ENCODE measurements at places on chromosomes 7 and 10.

- DNase-seq = no peak
These were observed 258.2 kb downstream of the USP6NL start for GRCh38 chr10:11353006-11353896.

DNA sequence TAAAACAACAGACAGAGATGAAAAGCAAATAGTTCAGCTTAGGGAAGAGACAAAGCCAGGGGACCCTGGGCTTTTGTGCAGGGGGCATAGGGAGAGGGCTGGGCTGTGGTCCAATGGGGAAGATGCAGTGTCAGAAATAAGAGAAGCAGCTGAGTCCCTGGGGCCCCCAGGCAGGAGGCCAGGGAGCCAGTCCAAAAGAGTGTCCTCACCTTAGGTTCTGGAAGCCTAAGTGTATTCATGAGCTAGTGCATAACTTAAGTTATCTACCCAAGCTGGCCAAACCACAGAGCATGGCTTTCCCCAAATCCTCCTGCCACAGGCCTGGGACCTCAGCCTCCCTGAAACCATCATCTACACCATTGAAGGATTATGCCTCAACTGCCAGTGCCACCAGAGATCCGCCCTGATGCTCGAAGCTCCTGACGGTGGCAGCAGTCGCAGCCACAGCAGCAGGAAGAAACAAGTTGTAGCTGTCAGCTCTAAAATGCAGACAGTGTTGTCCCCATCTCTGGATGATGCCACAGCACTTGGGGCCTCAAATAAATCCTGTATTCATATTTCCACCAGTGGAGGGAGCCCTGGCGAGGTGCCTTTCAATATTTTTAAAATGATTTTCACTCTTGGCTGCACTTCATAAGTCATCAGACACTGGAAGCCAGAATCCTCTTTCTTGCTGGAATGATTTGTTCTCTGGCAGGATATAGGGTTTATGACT lies 574.6 kb downstream of the GRID1 start:
- DNase-seq = no peak

DNA sequence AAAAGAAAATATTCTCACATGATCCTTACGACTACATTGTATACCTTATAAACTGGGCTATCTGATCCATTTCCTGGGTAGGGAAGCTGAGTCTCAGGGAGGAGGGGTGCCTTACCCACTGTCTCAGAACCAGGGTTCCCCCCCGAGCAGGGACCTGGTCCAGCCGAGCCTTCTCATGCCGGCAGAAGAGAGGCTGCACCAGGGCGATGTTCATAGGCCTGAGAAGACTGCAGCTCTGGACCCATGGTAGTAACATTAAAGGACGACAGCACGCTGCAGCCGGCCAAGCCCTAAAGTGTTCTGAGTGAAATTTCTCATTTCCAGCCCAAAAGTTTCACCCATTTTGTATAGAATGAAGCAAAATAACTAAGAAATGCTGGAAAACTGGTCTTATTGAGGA lies 163.0 kb upstream of the TNS3 start:
- DNase-seq = no peak

DNA sequence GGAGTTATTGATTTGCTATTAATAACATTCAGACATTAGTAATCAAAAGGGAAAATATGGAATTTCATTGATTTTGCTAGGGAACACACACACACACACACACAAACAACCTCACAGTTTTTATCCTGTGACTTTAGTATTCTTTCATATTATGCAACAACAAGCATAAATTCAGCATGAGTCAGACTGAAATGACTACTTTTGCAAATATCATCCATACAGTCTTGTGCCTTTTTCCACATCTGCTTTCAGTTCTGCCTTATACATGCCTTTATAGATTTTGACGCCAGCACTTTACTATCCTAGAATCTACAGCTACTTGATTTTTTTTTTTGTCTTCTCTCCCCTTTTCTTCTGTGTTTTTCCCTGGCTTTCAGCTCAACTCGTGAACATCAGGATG lies 975.8 kb upstream of the LRRTM3 start:
- no peak for DNase-seq

DNA sequence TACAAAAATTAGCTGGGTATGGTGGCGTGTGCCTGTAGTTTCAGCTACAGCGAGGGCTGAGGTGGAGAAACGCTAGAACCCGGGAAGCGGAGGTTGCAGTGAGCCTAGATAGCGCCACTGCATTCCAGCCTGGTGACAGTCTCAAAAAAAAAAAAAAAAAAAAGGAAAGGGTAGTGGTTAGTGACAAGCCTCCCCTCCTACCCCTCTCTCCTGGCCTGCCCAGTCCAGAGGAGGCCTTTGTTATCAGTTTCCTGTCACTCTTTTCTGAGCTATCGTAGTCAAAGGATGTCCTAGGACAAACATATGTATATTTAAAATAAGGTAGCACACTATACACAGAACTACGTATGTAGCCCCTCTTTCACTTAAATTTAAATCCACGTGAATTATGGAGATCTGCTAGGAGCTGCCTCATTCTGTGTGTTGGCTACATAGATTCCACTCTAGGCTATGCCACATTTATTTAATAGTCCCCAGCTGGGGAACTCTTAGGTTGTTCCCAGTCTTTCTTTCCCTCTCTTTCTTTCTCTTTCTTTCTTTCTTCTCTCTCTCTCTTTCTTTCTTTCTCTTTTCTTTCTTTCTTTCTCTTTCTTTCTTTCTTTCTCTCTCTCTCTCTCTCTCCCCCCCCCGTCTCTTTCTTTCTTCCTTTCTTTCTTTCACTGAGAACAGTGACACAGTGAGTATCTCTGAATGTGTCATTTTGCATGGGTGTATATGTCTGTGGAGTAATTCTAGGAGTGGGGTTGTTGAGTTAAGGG lies 3.9 kb downstream of the TSPAN15 start:
- DNase-seq = no peak

DNA sequence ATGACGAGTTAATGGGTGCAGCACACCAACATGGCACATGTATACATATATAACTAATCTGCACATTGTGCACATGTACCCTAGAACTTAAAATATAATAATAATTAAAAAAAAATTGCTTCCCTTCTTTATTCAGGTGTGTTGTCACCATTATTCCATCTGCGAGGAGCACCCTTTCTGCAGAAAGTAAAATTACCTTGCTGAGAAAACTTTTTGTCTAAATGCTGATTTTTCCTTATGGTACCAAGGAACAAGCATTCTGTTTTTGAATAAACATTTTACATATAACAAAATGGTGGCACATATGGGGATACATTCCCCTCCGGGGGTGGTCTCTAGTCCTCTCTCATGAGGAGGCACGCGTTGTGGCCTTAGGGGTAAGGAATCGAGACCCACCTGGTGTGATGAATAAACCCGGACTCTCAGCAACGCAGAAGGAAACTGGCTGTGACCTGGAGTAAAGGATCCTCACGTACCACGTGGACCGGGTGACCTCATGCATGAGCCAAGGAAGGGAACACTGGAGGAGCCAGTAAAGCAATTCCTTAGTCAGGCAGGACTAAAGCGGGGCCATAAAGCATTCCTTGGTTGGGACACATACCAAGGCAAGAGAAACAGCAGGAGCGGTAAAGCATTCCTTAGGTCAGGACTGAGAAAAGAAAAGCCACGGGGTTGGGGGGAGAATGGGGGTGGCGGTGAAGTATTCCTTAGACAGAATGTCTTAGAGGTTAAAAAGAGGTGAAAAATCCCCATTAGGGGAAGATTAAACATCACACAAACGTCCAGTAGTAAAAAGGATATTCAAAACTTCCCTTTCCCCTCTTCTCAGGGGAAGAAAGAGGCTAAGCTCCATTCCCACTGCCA lies 20.8 kb upstream of the OPTN start:
- DNase-seq = no peak

- DNase-seq = no peak
These were observed 760 bp upstream of the FOXK1 start for GRCh38 chr7:4681218-4681851.

GRCh38 chr7:90250601-90251303 lies 5.8 kb downstream of the CFAP69 start:
- no peak for DNase-seq

DNA sequence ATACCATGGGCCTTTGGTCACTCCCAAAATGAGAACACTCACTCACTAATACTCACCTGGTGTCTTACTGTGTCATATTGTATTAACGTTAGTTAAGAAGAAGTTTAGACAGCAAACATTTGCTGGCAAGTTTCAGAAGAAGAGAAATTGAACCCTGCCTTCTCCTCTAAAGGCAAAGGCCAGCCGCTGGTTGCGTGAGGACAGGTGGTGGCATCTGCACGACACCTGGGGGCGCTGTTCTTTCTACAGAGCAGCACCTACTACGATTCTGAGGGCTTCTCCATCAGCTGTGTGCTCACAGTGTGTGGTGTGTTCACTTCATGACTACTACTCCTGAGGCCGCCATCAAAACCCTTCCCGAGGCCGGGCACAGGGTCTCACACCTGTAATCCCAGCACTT lies 17.9 kb upstream of the CLEC2L start:
- no peak for DNase-seq

DNA sequence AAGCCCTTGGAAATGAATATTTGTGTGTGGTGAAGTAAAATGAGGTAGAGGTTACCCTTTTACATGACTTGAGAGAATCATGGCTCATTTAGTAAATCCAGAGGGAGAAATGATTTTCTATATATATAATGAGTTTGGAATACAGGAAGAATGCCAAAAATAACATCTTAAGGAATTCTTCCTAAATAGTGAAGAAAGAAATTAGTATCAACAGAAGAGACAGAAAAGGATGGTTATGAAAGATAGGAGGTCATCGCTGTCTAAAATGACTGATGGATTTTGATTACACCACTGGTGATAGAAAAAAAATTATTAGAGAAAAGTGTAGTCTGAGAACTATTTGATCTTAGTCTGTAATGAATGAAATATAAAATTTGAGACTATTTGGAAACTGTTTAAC lies 283.0 kb downstream of the ADK start:
- no peak for DNase-seq

GRCh38 chr7:87047-87446 lies 105.3 kb upstream of the FAM20C start:
- no peak for DNase-seq

DNA sequence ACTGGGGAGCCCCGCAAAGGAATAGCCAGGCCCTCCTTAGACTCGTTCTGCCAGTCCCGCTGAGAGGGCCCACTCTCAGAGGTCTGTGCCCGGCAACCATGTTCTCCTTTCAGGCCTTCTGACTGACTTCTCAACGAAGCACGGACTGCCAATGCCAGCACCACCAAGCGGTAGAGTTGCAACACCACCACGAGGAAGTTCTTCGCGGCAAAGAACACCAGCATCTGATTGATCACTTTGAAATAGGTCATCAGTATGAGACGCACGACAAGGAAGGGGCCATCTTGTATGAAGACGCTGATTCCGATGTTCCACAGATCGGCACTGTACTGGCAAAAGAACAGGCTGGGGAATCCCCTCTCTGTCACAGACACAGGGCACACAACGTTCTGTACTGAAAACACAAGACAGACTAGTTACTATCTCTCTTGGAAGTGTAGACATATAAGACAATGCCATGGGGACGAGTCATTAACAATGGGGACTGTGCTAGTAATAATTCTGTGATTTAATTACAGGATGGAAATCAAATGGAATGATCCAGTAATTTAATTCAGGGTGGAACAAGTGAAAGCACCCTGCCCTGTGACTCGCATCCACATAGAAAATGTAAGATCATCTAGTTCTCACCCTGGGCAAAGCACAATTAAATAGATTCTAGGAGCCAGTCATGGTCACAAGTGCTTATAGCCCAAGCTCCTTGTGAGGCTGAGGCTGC lies 42.7 kb downstream of the TMEM26 start:
- DNase-seq = no peak

GRCh38 chr7:139857791-139858190 lies 28.7 kb downstream of the TBXAS1 start:
- DNase-seq = no peak

GRCh38 chr7:121083138-121083789 lies 94.8 kb downstream of the CPED1 start:
- DNase-seq = no peak

- DNase-seq = no peak
These were observed 100.6 kb upstream of the SEMA3E start for GRCh38 chr7:83749495-83749894.
